ENCODE measurements at places on chromosomes 5 and 9. TPM values are rescaled to one million over a fixed set of nuclear protein-coding genes. Genes with fewer than 3 reads are reported as not detected.

Gene ORM2
- 0.64 TPM for total RNA-seq

Gene GDF9
- total RNA-seq = not detected

Gene F2RL1
- total RNA-seq = 0.53 TPM

DNA sequence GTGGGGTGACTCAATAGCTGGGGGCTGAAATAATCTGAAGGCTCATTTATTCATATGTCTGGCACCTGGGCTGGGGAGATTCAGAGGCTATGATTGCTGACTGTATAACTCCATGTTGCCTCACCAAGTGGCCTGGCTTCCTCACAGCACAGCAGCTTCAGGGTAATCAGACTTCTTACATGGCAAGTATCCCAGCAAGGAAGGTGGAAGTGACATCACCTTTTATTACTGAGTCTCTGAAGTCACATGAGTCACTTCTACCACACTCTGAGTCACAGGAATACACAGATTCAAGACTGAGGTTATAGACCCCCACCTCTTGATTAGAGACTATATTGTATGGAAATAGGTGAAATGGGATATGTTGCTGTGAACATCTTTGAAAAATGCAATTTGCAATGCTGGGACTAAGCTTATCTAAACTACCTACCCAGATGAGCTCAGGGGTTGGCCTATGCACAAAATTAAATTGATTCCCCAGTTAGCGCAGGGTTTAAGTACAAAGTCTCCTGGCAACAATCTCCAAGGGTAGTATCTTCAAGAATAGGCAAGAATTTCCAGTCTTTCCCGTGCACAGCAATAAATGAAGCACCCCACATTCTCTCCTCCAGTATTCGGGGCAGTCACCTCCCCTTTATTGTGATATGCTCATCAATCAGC, 553.1 kb downstream of the LRRC70 start:
- no peaks in the 10 kb centered on the region for H3K27me3 ChIP-seq
- H3K4me3 ChIP-seq = no peak overlapping the region
- H3K4me1 ChIP-seq = no peaks in the 10 kb centered on the region
- DNase-seq = no peak
- H3K27ac ChIP-seq = no peak overlapping the region
- H3K36me3 ChIP-seq = no peaks in the 10 kb centered on the region

GRCh38 chr9:80964374-80964773, 725.0 kb downstream of the TLE1 start:
- no peak overlapping the region for H3K27ac ChIP-seq
- H3K27me3 ChIP-seq = no peaks in the 10 kb centered on the region
- no peak overlapping the region for H3K4me3 ChIP-seq
- H3K4me1 ChIP-seq = no peaks in the 10 kb centered on the region
- H3K36me3 ChIP-seq = no peaks in the 10 kb centered on the region

- H3K4me3 ChIP-seq = peak overlapping the region; percentile 19
- H3K27me3 ChIP-seq = no peaks in the 10 kb centered on the region
- peaks cover 77% of the 10 kb centered on the region for H3K4me1 ChIP-seq
Observed at GRCh38 chr9:70400107-70400892, 14.2 kb downstream of the KLF9 start.

DNA sequence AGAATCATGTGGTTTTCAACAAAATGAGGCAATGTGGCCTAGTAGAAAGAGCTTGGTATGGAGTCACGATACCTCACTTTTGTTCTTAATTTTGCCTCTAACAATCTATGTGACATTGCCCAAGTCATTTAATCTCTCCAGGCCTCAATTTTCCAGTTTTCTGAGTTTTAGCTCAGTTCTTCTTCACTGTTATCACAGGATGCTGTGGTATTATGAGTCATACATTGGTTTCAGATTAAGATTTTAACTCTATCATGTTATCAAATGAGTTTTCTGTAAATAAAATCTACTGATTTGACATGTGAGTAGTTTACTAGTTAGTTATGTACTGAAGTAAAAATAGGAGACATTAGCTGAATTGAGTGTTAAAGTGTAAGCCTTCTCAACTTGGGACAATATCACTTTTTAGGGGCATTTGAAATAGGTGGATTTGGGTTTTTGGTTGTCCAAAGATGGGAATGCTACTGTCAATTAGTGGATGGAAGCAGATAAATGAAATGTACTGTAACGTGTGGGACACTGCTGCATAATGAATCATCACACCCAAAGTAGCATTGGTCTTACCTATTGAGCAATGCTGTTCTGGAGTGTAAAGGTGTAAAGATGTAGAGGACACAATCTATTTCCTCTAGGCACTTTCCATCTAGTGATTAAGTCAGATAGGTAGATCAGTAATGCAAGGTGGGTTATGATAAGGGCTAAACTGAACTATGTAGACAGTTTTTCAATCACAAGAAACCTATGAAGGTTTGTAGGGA, 73.3 kb downstream of the NNT start:
- H3K4me1 ChIP-seq = peaks cover 14% of the 10 kb centered on the region
- no peak for DNase-seq
- H3K4me3 ChIP-seq = no peak overlapping the region
- H3K27me3 ChIP-seq = no peaks in the 10 kb centered on the region
- peaks cover 8% of the 10 kb centered on the region for H3K36me3 ChIP-seq

Data from ascending aorta (tissue), 2 donors.